Karpas-422 (cell line): ENCODE measurements at places on chromosomes 7 and 10. TPM values are rescaled to one million over a fixed set of nuclear protein-coding genes. Genes with fewer than 3 reads are reported as not detected.

The C10orf95 gene
- total RNA-seq = 0.78 TPM in 1 of 2 replicates, not detected in the other

The DRGX gene
- total RNA-seq = not detected in 2 replicates

The ADAP1 gene
- not detected in 2 replicates for total RNA-seq

The TEX47 gene
- total RNA-seq = not detected in 2 replicates

The JCAD gene
- total RNA-seq = not detected in 2 replicates

The HECW1 gene
- not detected in 2 replicates for total RNA-seq

The CPED1 gene
- total RNA-seq = 0.04 and 1.2 TPM in 2 replicates

The TMEM140 gene
- total RNA-seq = 0.86 and 2.8 TPM in 2 replicates

The CNPY1 gene
- total RNA-seq = not detected in 2 replicates

The NEUROG3 gene
- total RNA-seq = not detected in 2 replicates

The MYH16 gene
- not detected in 2 replicates for total RNA-seq

The MPP7 gene
- total RNA-seq = 0.47 and 0.56 TPM in 2 replicates

The FAM171A1 gene
- not detected in 2 replicates for total RNA-seq

The GPR26 gene
- total RNA-seq = not detected in 2 replicates
